Karpas-422 (cell line): ENCODE measurements at places on chromosomes 3 and 15. TPM values are rescaled to one million over a fixed set of nuclear protein-coding genes. Genes with fewer than 3 reads are reported as not detected.

- DNase-seq, result no peak
These were observed 22.6 kb downstream of the CCRL2 start for GRCh38 chr3:46429671-46430070.

- no peak for DNase-seq
These were observed 20.7 kb downstream of the TPM1 start for GRCh38 chr15:63063164-63063756.

- DNase-seq, result no peak
These were observed 12.7 kb downstream of the CCDC71 start for GRCh38 chr3:49153349-49153912.

DNA sequence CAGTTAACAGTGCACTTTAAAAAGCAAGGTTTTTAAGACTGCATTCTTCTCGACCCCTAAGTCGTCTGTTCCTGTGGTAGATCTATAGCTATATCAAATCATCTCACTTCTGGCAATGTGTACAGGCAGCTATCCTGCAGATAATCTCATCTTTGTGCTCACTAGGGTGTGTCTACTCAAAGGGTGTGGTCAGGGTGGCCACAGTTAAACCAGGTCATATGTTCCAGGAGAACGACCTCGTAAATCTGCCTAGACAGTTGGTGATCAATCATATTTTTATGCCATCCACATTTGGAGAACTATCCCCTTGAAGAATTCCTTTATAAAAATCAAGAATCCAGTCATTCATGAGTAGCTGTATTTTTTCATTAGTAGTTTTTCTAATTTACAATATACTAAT, 3.0 kb downstream of the VEPH1 start:
- no peak for DNase-seq

DNA sequence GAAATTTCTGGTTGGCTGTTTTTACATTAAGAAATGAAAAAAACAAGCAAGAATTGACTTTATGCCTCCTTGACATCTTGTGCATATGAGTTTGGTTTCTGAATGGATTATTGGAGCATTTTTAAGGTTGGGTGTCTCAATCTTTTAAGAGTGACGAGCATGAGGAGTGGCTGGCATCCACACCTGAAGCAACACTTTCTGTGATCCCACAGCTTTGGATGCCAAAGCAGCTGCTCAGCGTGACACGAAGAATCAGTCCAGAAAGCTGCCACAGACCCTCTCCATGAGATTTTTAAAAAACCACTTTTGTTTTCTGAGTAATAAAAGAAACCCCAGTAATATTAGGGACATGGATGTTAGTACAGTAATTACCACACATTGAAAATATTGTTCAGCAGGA, 154.5 kb downstream of the KLF13 start:
- DNase-seq, result no peak

DNA sequence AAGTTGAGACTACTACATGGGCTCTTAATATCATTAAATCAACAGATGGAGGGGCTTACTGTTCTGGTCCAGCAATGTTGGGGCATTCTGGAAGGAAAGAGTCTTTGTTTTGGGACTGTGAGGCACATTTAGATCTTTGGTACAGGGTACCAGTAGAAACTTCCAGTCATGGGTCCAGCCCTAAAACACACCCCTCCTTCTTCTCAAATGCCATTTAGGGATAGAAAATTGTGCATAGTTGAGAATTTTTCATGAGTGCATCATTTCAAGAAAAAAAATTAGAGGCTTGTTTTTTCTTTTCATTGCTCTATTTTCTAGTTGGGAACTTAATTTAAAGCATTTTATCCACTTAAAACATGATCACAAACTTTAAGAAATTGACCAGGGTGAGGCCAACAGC, 4.1 kb upstream of the RTP1 start:
- no peak for DNase-seq

GRCh38 chr15:71341811-71342550, 226.7 kb downstream of the THSD4 start:
- DNase-seq, result no peak

DNA sequence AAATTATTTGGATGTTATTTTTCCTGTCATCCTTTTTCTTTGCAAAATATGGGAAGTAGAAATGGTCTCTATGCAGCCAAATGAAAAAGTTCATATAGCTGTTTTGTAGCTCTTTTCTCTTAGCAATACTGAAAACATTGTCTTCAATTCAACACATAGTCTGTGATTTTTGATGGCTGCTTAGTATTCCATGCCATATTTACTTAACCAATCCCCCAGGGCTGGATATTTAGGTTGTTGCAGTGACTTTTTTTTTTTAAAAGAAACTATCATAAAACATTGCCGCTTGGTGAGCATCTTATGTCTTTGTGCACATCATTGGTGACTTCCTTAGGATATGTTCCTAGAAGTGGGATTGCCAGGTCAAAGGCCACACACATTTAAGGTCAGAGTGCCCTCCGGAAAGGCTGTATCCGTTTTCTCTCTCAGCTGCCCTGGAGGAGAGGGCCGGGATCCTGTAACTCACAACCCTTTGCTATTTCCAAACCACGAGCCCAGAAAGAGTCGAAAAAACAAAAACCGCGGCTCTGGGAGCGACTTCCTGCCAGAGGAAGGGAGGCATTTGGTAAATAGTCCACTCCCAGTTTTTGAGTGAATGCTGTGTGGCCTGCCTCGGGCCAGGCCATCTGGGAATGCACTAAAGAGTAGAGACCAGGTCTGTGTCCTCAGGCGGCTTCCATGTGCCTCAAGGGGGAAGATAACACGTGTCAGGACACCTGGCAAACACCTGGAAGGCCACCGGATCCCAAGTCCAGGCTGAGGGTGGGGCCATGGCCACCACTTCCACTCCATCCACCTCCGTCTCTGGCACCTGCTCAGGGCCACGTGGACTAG, 41.9 kb downstream of the SMAD6 start:
- no peak for DNase-seq

POC1A gene
- 12.7 and 18.6 TPM in 2 replicates for total RNA-seq
